Fibroblast of villous mesenchyme (primary cell): ENCODE measurements at places on chromosomes 5 and 9. TPM values are rescaled to one million over a fixed set of nuclear protein-coding genes. Genes with fewer than 3 reads are reported as not detected.

CMBL gene
- 4.2 and 8.2 TPM in 2 replicates for total RNA-seq

SLC1A3 gene
- 1.3 and 4.8 TPM in 2 replicates for total RNA-seq

SLC6A19 gene
- total RNA-seq, result not detected in 2 replicates

SAXO1 gene
- not detected in 2 replicates for total RNA-seq

THBS4 gene
- under 0.01 and 0.32 TPM in 2 replicates for total RNA-seq

LVRN gene
- under 0.01 and 0.64 TPM in 2 replicates for total RNA-seq
